ENCODE measurements at places on chromosomes 2 and 18.
A peak's percentile ranks its signal among the peaks of the same experiment; 100 is the strongest.

DNA sequence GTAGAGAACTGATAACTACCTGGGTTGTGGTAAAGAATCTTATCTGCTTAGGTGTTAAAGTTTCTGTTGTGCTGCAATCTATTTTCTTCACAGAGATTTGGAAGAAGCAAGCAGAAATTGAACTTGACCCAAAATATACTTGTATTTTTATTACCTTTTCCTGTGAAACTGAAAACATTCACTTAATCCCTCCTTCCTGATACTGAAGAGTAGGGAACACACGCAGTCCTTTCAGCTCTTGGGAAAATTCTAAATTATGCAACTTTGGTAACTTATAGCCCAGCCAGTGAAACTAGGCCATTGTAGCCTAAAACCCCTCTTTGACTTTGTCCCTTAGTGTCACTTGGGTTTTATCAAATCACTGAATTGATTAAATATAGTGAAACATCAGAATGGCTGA, 128.4 kb upstream of the MEIS1 start:
- no peak for DNase-seq

DNA sequence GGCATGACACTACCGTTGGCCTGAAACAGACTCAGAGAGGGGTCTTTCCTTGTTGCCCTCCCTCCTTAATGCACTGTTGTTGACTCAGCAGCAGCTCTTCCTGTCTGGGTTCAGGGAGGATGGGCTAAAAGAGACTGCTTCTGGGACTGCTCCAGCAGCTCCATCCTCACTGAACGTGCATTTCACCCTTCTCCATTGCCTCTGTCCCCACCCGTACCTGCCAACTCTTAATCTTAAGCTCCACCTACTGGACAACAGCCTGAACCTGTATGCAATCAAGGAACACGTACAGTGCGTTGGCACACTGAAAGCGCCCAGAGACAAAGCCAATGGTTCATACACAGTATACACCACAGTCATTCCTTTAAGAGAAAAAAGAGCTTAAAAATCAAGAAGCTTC, 230.8 kb upstream of the RAB6C start:
- DNase-seq, result no peak

- no peak for DNase-seq
Measured at GRCh38 chr2:27082773-27083409, 3.7 kb upstream of the KHK start.

DNA sequence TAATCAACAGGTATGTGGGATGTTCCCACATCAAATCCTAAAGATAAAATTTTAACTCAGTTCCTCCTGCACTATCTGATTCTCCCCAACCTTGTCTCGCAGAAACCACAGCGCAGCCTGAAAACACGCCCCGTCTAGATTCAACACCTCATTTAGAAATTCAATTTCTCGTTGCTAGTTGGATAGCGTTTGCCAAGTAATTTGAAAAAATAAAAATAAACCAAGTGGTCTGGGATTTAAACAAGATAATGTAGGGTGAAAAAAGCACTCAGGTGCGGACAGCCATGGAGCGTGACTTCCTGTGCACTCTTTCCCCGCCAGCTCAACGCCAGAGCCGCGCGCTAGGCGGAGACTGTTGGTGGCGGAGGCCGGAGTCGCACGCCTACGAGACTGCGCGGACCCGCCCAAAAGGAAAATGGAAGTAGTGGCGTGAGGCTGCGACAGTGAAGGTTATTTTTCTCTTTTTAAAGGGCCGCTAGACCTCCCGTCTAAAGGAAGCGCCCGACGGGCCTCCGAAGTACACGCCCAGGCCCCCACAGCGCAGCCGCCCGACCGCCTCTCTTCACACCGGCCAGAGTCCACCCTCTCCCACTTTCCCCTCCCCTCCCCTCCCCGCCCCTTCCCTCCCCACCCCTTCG, 615 bp upstream of the CCNT2 start:
- DNase-seq, result no peak

- peak; percentile 65 for DNase-seq
Measured at GRCh38 chr18:68426731-68427315, 288.1 kb downstream of the TMX3 start.

- no peak for DNase-seq
Measured at GRCh38 chr2:144648837-144649465, 129.0 kb upstream of the ZEB2 start.

- DNase-seq, result no peak
Measured at GRCh38 chr2:183123959-183124221, 353 bp upstream of the NUP35 start.

DNA sequence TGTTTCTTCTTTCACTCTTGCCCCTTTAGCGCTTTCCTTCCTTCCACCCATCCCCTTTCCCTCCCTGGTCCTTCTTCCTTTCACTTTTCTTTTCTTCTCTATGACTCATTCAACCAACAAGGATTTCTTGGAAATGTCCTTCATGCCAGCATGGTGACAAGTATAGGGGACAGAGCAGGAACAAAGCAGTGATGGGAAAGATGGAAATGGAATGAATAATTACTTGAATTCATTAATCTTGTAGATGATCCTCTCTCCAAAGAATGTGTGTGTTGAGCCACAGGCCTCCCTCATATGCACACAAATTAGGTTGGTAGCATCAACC, 1.5 kb downstream of the VAMP5 start:
- peak; percentile 59 for DNase-seq

DNA sequence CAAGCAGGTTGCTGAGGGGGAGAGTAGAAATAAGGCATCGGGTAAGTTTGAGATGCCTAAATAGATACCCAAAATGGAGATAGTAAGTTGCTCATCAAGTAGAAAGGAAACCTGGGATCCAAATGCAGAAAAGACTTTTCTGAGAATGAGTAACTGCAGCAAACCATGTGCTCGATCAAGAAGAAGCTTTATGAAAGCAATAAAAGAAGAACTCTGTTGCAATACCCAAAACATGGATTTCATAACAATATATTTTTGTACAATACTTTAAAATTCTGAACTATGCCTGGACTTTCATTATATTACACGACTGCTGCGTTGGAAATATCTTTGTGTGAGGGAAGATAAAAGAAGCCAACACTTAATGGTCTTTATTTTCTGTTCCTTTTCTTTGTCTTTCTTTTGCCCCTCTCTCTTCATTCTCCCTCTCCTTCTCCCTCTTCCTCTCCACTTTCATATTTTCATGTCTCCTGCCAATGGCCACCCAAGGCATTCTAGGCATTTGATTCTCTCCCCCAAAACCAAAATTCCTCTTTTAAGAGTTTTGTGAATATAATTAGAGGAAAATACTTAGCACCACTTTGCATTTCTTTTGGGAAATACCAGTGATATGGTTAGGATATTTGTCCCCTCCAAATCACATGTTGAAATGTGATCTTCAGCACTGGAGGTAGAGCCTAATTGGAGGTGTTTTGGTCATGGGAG, 257.6 kb downstream of the MREG start:
- peak; percentile 53 for DNase-seq

GRCh38 chr18:35502052-35502451, 4.3 kb upstream of the INO80C start:
- no peak for DNase-seq

DNA sequence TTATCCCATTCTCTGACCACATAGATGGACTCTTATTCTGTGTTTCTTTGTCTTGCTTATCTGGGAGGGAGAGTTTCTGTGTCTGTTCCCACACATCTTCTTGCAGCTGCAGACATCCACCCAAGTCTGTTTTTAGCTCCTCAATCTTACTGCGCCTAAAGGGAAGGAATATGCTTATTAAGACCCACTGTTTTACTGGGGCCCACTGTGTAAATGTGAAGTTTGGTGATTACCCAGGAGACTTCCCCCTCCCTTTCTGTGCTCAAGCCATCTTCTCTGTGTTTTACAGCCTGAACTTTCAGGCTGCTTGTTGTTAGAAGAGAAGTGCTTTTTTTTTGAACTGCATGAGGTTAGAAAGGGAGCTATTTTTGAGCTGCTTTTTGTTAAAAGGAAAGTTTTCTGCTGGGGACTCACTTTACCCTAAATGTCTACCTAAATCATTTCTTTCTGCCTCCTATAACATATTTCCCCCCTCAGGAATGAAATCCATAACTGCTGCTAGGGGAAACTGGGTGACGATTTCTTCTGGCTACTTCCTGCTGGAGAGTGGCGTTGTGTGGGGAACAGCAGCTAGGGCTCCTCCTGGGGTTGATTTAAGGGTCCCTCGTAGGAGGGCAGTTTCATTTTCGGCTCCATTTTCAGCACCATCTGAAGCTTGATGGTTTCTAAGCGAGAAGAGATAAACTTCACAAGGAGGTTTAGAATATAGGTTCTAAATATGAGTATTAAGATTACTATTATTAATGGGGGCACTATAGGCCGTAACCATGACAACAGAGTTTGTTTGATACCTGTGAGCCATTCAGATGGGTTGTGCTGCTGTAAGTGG, 39.5 kb upstream of the GMCL1 start:
- DNase-seq, result no peak

DNA sequence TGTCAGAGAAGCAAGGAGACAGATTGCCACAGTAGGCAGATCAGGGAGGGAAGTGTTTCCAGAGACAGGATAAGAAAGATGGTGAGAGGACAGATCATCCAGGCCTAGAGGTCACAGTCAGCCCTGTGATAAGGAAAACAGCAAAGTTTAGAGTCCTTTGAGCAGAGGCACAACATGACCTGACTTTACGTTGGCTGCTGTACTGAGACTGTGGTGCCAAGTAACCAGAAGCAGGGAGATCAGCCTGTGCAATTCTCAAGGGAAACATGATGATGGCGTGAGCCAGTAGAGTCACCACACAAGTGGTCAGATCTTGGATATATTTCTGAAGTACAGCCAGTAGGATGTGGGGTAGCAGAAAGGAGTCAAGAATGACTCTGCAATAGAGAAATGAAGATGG, 43.7 kb downstream of the SMC6 start:
- DNase-seq, result no peak

DNA sequence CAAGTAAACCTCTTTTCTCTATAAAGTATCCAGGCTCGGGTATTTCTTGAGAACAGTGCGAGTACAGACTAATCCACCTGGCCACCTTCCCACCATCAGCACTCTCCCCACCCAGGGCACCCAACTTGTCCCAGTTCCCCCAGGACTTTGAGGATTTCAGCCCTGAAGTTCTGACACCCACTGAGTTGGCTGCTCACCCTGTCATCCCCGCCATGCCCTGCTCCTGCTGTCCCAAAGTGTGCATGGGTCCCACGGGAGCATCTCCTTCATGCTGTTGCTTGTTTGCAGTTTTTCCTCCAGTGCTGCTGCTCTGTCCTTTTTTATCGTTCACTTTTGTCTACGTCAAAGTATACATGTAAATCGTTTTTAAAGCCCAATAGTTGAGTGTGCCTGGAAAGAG, 273.9 kb downstream of the PHLPP1 start:
- DNase-seq, result no peak

Data from foreskin fibroblast (primary cell).